ENCODE measurements at places on chromosomes 3 and 15.

DNA sequence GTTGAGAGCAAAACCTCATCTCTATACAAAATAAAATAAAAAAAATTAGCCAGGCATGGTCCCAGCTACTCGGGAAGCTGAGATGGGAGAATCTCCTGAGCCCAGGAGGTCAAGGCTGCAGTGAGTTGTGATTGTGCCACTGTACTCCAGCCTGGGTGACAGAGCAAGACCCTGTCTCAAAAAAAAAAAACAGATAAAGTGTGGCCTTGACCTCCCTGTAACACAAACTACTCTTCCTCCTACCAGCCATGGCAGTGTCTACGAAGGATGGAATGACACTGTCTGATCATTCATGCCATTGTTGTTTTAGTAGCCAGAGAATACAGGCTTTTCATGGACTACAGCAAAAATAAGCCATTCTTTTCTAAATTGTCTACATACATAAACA is 117.1 kb upstream of the IQSEC1 start:
- DNase-seq, result no peak

DNA sequence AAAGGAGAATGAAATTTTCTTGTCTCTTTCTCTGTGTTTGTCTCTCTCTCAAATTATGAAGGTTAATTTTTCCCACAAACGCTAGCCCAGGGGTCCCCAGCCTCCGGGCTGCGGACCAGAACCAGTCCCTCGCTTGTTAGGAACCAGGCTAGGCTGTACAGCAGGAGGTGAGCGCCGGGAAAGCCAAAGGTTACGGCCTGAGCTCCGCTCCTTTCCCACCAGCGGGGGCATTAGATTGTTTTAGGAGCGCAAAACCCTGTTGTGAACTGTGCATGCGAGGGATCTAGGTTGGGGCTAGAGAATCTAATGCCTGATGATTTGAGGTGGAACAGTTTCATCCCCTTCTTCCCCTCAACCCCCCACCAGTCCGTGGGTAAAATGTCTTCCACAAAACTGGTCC is 74.7 kb upstream of the ZNF385D start:
- no peak for DNase-seq

- peak; percentile 52 for DNase-seq
These were observed 2.6 kb upstream of the UBE2Q2 start for GRCh38 chr15:75840659-75841058.

GRCh38 chr3:177537612-177538011 is 340.3 kb upstream of the TBL1XR1 start:
- DNase-seq, result no peak

GRCh38 chr3:121698901-121699300 is 38.2 kb upstream of the HCLS1 start:
- no peak for DNase-seq

DNA sequence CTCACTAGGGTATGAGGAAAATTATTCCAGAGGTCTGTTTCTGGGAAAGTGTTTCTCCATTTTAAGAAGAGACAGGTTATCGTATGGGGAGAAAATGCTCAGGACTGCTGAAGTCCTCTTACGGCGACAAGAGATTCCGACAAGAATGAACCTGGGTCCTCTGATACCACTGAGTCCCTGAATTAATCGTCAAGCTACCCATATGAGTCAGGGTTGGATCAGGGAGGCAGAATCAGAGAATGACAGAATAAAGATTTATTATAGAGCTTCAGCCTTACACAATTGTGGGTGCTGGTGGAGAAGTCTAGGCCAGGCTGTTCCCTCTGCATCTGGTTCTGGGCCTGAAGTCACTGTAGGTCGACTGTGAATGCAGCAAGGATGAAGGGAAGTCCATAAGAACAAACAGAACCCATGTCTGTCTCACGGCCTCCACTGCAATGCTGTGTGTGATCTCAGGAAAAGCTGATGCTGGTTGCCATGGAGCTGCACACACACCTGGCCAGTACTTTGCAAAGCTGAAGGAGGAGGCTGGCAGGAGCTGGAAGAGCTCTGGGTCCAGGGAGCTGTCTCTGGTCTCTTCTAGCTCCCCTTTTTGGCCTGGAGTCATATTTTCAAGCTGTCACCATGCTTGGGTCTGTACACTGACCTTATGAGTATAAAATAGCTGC is 83.9 kb downstream of the HHLA2 start:
- no peak for DNase-seq

DNA sequence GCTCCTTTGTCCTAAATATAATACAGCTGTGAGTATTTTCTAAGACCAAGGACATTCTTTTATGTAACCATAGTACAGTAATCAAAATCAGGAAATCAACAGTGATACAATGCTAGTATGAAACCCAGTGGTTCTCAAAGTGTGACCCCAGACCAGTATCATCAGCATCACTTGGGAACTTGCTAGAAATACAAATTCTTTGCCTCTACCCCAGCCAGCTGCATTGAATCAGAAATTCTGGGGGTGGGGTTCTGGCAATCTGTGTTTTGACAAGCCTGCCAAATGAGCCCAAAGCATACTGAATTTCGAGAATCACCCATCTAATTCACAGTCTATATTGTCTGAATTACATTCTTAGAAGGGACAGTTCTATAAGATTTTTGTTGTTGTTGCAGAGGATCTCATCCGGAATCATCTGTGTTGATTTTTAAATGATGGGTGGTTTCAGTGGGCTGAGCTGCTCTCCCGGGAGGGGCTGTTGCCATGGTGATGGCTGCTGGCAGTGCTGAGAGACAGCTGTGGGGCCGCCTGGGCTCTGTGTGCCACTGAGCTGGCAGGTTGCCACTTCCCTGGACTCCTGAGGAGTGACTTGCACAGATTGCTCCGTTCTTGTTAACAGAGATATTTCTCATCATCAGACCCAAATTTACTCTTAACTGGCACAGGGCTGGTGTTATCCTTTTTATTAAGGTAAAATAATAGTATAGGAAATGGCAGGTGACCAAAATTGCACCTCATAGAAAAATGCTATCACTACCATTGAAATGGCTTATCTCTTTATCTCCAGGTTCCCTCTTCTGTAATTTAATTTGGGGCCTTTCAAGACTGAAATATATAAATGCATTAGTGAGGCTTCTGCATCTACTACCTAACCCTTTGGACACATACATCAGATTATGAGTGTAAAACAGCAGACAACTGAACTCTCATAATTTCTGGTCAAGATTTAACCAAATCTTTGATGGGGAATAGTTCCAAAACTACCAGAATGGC is 56.5 kb downstream of the NEK11 start:
- no peak for DNase-seq

- DNase-seq, result peak; percentile 36
These were observed 56.8 kb upstream of the ICE2 start for GRCh38 chr15:60535743-60536142.

GRCh38 chr3:111087924-111088469 is 16.4 kb downstream of the NECTIN3 start:
- no peak for DNase-seq

DNA sequence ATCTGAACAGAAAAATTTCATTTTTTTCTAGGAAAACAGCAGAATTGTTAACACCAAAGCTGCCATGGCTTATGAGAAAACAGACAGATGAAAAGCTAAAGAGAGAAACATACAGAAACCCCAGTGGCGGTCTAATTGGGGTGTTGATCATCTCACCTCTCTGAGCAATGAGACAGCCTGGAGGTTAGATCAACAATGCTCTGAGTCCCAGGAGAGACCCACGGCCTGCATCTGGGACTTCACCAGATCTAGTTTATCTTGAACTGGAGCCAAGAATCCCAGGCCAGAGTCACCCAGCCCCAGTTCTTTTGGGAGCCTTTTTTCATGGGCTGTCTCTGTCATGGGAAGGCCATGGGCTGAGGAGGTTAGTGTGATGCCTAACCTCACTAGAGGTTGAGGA is 3.5 kb upstream of the GALNT15 start:
- DNase-seq, result no peak

DNA sequence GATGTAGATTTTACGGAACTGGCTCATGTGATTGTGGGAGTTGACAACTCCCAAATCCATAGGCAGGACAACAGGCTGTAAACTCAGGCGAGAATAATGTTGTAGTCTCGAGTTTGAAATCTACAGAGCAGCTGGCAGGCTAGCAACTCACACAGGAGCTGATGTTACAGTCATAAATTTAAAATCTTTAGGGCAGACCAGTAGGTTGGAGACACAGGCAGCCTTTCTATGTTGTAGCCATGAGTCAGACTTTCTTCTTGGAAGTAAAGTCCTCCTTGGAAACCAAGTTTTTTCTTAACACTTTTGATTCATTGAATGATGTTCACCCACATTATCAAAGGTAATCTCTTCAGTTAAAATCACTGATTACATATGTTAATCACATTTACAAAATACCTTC is 89.1 kb upstream of the ALCAM start:
- peak; percentile 49 for DNase-seq

GRCh38 chr15:78064544-78064943 is 13.0 kb downstream of the TBC1D2B start:
- no peak for DNase-seq

- no peak for DNase-seq
These were observed 80.6 kb downstream of the PLD1 start for GRCh38 chr3:171729452-171730334.

- no peak for DNase-seq
These were observed 2.2 kb upstream of the ISG20 start for GRCh38 chr15:88636654-88637053.

DNA sequence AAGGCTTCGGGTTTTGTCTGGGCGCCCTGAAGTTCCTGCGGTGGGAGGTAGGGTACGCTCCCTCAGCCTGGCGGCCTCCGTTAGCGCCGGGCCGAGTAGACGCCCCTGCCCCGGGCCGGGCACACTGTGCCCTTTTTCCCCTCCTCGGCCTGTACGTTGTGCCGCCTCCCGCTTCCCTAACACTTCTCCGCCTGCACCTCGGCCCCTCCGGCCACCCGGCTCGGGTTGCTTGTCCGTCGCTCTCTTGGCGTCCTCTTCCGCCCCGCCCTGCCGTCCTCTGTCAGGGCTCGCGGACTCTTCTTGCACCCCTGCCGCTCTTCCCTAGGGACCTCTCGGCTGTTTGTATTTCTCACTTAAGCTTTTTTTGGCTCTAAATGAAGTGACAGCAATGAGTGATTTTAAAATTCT is 384 bp downstream of the KNL1 start:
- peak; percentile 54 for DNase-seq
